ENCODE measurements at places on chromosomes 16 and 17.

DNA sequence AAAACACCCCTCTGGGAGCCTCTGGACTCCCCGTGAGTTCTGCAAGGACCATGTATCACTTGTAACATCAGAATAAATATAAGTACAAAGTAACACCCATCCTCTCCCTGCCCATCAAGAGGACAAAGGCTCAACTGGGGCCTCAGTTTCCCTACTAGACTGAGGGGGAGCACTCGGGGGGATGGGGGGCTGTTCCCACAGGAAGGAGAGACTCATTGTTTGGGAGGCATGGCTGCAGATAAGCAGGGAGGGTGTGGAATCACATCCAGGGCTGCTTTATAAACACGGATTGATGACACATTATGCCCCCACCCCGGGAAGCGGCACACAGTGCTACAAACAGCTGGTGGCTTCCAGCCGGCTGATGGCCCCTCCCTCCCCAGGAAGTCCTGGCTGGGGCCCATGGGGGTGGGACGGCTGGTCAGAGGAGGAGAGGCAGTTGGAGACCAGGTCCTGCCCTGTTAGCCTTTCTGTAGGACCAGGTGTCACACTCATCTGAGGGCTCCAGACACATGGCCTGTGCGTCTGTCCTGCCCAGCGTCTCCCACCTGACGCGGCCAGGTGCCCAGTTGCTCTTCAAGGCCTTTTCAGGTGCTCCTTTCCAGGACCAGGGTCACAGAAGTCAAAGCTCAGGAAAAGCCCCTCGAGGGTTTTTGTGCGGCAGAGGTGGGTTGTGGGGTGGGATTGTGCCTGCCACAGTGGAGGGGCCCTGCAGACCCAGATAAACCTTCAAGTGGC, 1.3 kb upstream of the MPG start:
- peak; percentile 80 for DNase-seq

- no peak for DNase-seq
Measured at GRCh38 chr17:58318065-58318481, 10.5 kb downstream of the TSPOAP1 start.

DNA sequence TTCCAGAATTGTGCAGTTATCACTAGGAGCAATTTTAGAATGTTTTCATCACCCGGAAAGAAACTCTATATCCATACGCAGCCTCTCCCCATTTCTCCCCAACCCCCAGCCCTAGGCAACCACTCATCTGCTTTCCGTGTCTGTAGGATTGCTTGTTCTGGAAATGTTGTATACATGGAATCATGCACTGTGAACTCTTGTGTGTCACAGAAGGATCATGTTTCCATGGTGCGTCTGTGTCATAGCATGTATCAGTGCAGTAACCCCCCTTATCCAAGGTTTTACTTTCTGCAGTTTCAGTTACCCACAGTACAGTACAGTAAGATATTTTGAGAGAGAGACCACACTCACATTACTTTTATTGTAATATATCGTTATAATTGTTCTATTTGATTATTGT, 299.4 kb downstream of the CPPED1 start:
- no peak for DNase-seq

DNA sequence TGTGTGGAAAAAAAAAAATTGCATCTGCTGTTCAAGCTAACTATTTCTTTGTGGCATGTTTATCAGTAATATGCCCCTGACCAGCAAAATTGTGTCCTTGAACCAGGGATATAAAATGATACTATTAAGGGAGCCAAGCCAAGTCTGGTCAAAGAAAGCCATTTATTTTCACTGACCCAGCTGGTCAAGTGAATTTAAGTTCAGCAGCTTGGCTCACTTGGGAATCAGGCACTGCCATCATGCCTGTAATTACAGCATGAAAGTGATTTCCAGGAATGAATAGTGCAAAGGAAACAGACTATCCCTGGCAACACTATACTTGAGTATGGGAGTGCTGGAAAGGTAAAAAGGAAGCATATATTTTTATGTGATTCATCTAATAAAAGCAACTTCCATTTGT, 934.6 kb upstream of the CDH8 start:
- no peak for DNase-seq

- DNase-seq = no peak
Measured at GRCh38 chr16:4692460-4693295, 684 bp upstream of the NUDT16L1 start.

- no peak for DNase-seq
Measured at GRCh38 chr16:86996081-86996480, 321.1 kb downstream of the C16orf95 start.

DNA sequence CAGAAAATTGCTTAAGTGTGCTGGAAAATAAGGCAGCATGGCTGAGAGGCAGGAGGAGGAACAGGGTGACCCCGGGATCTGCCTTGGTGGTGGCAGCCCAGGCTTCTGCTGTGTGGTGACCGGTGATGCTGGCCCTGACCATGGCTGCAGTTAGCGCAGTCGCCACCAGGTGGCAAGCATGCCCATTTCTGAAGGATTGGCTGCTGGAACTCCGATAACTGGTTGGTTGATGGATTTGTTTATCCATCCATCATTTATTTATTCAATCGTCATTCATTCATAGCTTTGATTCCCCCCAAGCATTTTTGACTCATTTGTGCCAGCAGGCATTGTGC, 29.1 kb upstream of the ITGA3 start:
- DNase-seq = peak; percentile 92

GRCh38 chr17:394718-395095, 42.1 kb upstream of the RPH3AL start:
- no peak for DNase-seq

GRCh38 chr16:7026639-7027038, 306.0 kb upstream of the RBFOX1 start:
- no peak for DNase-seq

DNA sequence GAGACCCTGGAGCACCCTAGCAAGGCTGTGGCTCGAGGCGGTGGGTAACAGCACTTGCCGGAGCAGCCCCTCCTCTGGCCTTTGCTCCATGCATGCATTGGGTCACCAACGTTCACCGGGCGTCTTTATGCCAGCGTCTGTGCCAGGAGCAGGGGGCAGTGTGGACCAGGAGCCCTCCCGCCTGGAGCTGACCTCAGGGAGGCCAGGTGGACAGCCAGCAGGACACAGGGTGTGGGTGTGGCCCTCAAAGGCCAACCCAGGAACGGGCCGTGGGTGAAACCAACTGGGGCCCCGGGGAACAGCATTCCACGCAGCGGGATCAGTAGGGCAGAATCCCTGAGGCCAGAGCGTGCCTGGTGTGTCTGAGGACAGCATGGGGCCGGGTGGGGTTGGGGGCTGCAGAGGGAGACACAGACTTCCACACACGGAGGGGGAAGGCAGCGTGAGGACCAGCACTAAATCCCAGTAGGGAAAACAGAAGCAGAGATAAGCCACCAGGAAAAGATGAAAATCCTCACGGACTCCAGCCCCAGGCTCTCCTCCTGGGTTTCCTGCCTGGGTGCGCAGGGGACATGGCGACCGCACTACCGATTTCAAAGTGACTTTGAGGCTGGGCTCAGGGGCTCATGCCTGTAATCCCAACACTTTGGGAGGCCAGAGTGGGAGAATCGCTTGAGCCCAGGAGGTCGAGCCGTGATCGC, 2.9 kb upstream of the CD7 start:
- DNase-seq = no peak

GRCh38 chr16:68296693-68297092, 14.1 kb downstream of the SLC7A6OS start:
- DNase-seq = no peak

GRCh38 chr16:75931970-75932369, 205.7 kb upstream of the CPHXL start:
- no peak for DNase-seq

DNA sequence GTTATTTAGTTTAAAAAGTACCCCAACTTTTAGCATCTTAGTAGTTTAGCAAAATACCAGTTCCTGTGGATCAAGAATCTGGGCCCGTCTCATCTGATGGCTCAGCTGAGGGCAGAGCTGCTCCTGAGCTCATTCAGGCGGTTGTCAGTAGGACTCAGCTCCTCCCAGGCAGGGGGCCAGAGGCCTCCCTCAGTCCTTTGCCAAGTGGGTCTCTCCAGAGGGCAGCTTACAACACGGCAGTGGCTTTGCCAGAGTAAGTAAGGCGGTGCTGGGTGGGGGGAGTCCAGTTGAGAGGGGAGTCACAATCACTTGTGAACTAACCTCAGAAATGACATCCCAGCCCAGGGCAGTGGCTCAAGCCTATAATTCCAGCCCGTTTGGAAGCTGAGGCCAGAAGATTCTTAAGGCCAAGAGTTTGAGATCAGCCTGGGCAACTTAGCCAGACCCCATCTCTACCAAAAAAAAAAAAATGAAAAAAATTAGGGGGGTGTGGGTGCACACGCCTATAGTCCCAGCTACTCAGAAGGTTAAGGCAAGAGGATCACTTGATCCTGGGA, 81.5 kb upstream of the MED9 start:
- no peak for DNase-seq

DNA sequence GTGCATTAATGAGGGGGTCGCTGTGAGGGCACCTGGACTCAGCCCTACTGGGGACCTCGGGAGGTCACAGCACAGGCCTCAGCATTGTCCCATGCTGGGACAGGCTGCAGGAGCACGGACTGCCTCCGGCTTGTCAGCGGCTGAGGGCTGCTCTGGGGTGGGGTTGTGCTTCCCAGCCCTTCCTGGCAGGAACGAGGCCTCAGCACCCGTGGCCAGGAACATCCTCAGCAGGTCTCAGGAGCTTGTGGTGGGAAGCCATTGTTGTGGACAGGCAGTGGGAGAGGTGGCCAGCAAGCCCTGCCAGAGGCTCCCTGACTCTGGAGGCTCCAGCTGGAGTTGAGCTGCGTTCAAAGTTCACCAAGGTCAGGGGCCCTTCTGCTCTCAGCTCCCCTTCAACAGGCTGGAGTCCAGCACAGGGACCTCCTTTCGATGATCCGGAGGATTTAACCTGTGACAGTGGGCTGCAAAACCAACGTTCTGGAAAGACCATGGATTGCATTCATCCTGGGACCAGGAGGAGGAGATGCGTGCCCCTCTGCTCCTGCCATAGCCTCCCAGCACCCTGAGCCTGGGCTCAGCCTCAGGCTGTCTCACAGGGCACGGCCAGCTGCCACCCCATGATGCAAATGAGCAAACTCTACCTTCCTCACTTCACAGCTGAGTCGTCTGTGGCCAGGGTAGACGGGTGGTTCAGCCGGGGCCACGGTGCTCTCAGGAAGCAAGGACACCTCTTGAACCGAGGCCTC, 32.6 kb downstream of the FOXL1 start:
- no peak for DNase-seq

GRCh38 chr17:35894206-35894605, 14.0 kb upstream of the CCL5 start:
- no peak for DNase-seq

DNA sequence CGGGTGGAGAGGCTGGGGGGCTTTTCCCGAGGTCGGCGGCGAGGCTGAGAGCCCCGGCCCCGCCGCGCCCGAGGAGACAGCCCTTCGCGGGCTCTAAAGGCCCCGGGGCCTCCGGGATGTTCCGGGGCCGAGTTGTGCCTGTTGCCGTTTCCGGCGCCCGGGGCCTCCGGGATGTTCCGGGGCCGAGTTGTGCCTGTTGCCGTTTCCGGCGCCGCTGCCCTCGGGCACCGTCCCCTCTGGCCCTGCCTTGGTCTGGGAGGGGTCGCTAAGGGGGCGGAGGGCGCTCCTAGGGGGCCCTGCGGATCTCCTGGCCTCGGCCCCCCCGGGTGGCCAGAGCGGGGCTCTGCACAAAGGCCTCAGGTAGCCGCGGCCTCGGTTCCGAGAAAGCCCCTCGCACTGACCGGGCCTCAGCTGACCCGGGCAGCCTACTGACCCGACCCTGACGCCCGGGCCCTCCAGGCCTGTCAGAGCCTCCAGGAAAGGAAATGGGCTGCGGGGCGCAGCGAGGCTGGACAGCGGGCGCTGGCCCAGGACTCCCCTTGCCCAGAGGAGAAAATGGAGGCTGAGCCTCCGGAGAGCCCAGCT, 24.2 kb downstream of the ACTG1 start:
- no peak for DNase-seq

DNA sequence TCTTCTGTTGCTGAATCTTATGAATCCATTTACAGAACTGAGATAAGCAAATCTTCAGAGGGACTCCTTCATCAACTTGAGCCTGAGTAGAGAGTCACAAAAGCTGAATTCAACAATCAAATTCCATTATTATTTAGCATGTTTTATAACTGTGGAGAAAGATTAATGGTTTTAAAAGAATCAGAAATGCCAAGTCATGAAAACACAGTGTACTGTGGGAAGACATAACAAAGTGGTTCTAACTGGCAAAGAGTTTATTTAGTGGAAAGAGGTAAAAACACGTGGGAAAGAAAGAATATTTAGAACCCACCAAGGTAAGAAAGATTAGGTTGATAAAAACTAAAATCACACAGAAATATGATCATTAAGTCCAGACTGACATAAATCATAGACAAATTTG, 5.0 kb downstream of the ERI2 start:
- no peak for DNase-seq

DNA sequence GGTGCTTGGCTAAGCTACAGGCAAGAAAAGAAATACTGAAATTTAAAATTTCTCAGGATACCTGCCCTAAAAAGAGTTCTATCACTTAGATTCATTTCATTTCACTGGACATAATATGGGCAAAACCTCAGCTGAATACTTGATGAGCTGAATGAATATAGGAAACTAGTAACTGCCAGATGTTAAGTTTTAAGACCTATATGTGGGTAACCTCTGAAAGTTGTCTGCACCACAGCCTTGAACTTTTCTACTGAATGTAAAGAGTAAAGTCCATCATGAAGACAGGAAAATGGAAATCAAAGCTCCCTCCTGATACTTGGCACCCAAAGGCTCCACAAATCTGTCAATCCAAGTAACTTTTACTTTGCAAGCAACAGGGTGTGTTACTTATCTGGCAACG, 50.8 kb downstream of the HIC1 start:
- no peak for DNase-seq

DNA sequence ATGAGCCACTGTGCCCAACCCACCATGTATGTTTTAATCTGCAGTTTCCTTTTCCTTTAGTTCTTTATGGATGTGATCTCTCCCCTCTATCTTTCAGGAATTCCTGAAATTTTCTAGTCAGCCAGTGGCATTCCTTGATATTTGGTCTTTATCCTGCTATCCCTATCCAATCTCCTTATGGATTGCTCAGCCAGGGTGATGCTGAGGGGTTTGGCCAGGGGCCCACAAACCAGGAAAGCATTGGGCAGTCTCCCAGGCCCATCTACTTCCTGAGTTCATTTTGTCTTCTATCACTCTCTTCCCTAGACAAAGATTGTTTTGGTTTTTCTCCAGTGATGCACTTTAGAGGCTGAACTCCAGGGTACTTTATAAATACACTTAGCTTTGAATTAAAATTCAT, 115.9 kb downstream of the KATNIP start:
- DNase-seq = no peak

DNA sequence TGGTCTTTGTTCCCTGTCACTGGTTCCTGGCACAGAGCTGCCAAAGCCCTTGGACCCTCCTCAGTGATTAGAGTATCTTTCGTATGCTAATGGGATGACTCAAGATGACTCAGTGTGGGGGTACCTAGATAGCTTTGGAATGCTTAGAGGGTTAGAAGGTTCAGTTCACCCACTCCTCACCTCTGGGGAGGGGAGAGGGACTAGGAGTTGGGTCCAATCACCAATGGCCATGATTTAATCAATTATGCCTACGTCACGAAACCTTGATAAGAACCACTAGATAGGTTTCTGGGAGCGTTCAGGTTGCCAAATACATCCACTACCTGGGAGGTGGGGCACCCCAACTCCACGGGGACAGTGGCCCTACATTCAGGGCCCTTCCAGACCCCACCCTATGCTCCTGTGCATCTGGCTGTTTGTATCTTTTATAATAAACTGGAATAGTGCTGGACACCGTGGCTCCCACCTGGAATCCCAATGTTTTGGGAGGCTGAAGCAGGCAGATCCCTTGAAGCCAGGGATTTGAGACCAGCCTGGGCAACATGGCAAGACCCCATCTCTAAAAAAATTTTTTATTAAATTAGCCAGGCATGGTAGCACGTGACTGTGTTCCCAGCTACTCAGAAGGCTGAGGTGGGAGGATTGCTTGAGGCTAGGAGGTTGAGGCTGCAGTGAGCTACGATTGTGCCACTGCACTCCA, 29.2 kb upstream of the LITAF start:
- no peak for DNase-seq

Data from Peyer's patch (tissue), 4 donors.